Hepatocyte (in vitro differentiated cells): ENCODE measurements at places on chromosomes 5 and 9. TPM values are rescaled to one million over a fixed set of nuclear protein-coding genes. Genes with fewer than 3 reads are reported as not detected.

GRCh38 chr5:11273180-11273903, 512.3 kb upstream of the DAP start:
- peak overlapping the region; percentile 31 for H3K27ac ChIP-seq
- DNase-seq = peak; percentile 46
- no peaks in the 10 kb centered on the region for H3K36me3 ChIP-seq
- H3K4me1 ChIP-seq = peaks cover 11% of the 10 kb centered on the region
- no peak overlapping the region for H3K4me3 ChIP-seq

- peak overlapping the region; percentile 90 for H3K27ac ChIP-seq
- H3K4me3 ChIP-seq = no peak overlapping the region
- H3K4me1 ChIP-seq = peaks cover 15% of the 10 kb centered on the region
- no peaks in the 10 kb centered on the region for H3K27me3 ChIP-seq
- H3K36me3 ChIP-seq = no peaks in the 10 kb centered on the region
Measured at GRCh38 chr5:142327111-142327842, 2.5 kb upstream of the SPRY4 start.

DNA sequence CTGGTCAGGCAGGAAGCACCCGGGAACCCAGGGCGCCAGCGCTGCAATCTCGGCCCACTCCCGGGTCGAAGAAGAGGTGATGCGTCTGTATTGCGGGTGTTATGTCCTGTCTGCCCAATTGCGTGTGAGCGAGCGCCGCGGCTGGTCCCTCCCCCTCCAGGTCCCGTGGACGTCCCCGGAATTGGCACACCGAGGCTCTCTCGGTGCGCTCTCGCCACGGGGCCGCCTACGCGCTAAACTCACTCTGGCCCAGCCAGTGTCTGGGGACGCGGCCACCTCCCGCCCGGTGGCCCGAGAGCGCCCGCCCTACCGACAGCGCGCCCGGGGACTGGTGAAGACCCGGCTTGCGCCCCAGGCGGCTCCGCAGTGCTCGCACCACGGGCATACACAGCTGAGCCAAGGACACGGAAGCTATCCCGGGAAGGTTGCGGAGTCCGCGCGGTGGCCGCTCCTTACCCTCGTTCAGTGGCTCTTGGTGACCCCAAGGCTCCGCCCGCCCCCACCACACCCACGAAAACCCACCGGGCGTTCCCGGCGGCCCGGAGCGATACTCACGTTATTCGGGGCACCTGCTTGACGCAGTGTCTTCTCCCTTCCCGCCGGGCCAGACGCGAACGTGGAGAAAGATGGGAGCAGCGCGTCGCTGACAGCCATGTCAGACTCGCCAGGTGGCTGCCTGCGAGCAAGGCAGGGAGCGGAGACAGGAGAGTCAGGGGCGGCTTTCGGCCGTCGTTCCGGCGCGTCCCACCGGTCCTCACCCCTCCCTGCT, 1.0 kb downstream of the KLF4 start:
- peak; percentile 81 for DNase-seq
- peak overlapping the region; percentile 83 for H3K27ac ChIP-seq
- H3K4me1 ChIP-seq = peaks cover 27% of the 10 kb centered on the region
- peak overlapping the region; percentile 91 for H3K4me3 ChIP-seq
- H3K36me3 ChIP-seq = no peaks in the 10 kb centered on the region
- no peaks in the 10 kb centered on the region for H3K27me3 ChIP-seq

GRCh38 chr5:142235050-142235797, 89.6 kb downstream of the SPRY4 start:
- H3K4me1 ChIP-seq = no peaks in the 10 kb centered on the region
- no peak overlapping the region for H3K27ac ChIP-seq
- no peak for DNase-seq
- H3K4me3 ChIP-seq = no peak overlapping the region

DNA sequence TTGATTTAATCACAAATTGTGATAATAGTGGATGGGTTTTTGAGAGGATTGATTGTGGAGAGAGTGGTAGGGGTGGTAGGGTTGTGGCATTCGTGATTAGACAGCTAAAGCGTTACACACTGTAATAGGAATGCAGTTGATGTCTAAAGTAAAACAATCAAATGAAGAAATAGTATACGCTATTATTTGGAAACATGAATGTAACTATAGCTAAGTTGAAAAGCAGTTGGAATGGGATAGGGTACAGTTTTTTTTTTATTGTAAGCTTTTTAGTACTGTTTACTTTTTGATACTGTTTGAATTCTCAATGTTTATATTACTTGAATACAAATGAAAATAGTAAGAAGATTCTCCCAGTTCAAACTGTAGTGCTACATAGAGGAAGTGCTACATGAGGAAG, 51.8 kb downstream of the RANBP17 start:
- no peaks in the 10 kb centered on the region for H3K4me1 ChIP-seq
- DNase-seq = no peak
- H3K27me3 ChIP-seq = no peaks in the 10 kb centered on the region
- no peaks in the 10 kb centered on the region for H3K36me3 ChIP-seq

DNA sequence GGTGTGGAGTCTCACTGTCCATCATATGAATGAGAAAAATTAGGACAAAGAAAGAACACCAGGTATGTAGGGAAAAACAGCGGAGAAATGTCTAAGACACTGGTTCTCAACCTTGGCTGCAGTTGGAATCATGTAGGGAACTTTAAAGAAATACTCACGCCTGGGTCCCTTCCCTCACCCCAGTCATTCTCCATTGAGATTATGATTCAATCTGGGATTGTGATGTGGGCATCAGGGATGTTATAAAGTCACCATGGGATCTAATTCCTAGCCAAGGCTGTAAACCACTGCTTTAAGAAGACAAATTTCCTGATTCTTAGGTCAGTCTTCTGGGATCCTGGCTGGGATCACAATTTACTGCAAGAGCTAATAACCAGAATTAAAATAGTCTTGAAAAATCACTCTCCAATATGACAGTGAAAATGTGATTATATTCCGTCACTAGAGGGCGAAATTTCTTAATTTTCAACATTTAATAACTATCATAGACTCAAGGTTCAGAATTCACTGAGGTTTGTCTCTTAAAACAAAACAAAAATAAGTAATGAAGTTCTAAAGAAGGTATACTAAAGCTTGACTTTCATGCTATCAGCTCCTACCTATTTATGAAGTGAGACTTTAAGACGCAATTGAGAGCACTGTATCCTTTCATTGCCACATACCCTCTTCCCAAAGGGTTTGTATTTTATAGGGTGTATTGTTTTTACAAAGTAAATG, 60.5 kb downstream of the GLDC start:
- DNase-seq = peak; percentile 49

FOXD4 gene
- polyA plus RNA-seq = 0.11 and 0.24 TPM in 2 replicates

CARTPT gene
- 0.57 TPM in 1 of 2 replicates, not detected in the other for polyA plus RNA-seq

SHISAL2B gene
- polyA plus RNA-seq = 0.56 TPM in 1 of 2 replicates, not detected in the other

SURF2 gene
- polyA plus RNA-seq = 22.9 and 25.5 TPM in 2 replicates

DNA sequence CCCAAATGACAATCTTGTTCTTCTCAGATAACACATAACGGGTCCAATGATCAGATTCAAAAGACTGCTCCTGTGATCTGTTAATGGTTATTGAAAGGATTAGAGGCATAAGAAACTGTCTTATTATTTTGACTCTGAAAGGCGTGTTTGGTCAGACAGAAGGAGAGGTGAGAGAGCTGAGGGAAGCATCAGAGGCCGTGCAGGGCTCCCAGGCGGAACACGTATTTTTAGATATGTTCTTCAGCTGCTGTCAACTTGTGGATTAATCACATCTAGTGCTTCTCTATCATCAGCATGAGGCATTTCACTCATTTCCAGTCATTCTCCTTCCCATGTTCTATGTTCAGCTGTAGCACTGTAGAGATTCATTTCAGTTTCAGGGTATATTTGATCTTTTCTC, 199.8 kb downstream of the MAPKAP1 start:
- H3K4me3 ChIP-seq = no peak overlapping the region
- H3K36me3 ChIP-seq = no peaks in the 10 kb centered on the region
- H3K4me1 ChIP-seq = peaks cover 8% of the 10 kb centered on the region
- no peak overlapping the region for H3K27ac ChIP-seq

DNA sequence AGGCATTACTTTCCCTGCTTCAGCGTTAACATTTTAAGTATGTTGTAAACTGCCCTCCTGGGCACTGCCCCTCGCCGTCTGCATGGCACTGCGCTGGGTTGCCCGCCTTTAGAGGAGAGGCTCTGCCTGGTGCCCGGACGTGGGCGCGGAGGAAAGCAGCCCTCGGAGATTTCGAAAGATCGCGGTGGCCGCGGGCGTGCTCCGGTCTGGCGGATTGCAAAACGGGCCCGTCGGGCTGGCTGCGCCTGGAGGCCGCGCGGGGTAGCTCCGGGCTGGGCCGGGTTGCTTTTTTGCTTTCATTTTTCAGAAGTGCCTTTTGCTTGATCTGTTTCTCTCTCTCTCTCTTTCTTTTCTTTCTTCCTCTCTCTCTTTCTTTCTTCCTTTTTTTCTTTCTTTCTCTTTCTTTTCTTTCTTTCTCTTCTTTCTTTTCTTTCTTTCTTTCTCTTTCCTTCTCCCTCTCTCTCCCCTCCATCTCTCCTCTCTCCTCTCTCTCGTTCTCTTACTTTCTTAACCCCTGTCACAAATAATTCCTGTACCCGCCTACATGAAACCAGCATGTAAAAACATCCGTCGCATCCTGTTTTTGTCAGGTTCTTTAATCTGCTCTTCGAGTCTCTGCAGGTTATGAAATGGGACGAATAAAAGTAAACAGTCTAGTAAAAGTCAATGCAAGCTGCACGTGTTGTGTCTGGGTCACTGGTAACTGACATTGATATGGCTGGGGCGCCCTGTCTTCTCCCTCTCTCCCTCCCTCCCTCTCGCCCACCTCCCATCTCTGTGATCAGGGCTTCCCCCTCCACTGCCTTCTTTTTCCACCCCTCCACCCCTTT, 1.7 kb downstream of the FST start:
- DNase-seq = peak; percentile 84
- H3K27ac ChIP-seq = peak overlapping the region; percentile 59
- H3K36me3 ChIP-seq = no peaks in the 10 kb centered on the region

TMEM252 gene
- 0.16 and 0.41 TPM in 2 replicates for polyA plus RNA-seq

DNA sequence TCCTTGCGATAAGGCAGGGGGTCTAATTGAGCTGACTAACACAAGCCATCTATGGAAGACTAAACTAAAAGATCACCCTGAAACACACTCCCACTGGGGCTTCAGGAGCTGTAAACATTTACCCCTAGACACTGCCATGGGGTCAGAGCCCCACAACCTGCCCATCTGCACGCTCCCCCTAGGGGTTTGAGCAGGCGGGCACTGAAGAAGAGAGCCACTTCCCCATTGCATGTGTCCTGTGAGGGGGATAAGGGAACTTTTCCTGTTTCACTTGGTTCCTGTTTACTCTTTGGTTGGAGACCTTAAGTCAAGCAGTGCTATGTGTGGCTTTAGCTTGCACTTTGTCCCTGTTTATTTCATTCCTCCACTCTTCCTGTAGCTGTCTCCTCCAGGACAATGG, 1929.5 kb upstream of the CDH9 start:
- H3K27me3 ChIP-seq = no peaks in the 10 kb centered on the region
- no peaks in the 10 kb centered on the region for H3K4me1 ChIP-seq
- H3K36me3 ChIP-seq = no peaks in the 10 kb centered on the region
- no peak for DNase-seq
